COLO829 (cell line): ENCODE measurements at places on chromosomes 11 and 22.

- peak; percentile 95 for DNase-seq
These were observed at the start of gene CAT for GRCh38 chr11:34438529-34439507. Gene CAT, plus strand, starts transcription at chr11:34438934. Its CDS starts 80 bp downstream, at chr11:34439014.

- DNase-seq: no peak
These were observed at the start of gene CCDC88B for GRCh38 chr11:64339754-64340408. Gene CCDC88B, plus strand, starts transcription at chr11:64340204. Its CDS starts 63 bp downstream, at chr11:64340267.

DNA sequence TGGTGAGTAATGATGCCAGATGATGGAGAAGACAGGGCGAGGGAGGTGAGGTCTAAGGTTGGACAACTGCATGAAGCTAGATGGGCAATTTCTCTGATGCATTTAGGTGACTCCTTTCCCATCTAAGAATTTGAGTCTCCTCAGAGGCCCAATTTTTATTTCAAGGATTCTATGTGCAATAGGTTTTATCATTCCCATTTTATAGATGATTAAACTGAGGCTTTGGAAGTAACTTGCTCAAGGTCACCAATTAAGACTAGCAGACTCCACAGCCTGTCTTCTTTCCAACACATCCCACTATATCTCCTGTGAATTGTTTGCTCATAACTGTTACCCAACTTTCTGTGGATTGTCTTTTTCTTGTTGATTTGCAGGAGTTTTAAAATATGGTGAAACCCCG is 28.5 kb downstream of the DSCAML1 start:
- DNase-seq: no peak

DNA sequence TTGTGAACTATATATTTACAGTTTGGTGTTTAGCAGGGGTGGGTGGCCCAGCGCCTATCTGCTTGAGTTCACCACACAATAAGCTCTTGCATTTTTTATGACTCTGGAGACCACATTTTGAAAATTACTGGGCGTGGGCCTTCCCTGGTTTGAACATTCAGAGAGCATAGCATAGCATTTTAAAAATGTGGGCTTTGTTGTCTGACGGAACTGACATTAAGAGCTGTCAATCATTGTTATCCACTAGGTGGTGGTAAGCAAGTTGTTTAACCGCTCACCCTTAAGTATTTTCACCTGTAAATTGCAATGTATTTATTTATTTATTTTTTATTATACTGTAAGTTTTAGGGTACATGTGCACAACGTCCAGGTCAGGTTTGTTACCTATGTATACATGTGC is 1.0 kb downstream of the NLRP14 start:
- no peak for DNase-seq
